ENCODE measurements at places on chromosomes 2 and 18.

GRCh38 chr2:158061763-158062162 is 39.9 kb upstream of the UPP2 start:
- no peak for DNase-seq

DNA sequence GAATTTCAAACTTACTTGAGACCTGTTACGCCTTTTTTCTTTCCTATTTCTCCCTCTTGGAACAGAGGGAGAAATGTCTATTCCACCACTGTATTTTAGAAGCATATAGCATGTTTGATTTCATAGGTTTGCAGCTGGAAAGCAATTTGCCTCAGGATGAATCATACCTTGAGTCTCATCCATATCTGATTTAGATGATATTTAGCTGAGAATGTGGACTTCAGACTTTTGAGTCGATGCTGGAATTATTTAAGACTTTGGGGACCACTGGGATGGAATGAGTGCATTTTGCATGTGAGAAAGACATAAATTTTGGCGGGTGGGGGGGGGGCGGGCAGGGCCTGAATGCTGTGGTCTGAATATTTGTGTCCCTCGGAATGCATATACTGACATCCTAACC is 282.7 kb upstream of the STON1 start:
- DNase-seq: no peak

- DNase-seq: no peak
Observed at GRCh38 chr2:153986488-153987229, 114.9 kb downstream of the GALNT13 start.

- DNase-seq: no peak
Observed at GRCh38 chr2:43139996-43140621, 86.3 kb downstream of the ZFP36L2 start.

- no peak for DNase-seq
Observed at GRCh38 chr2:196481324-196481697, 158.2 kb upstream of the CCDC150 start.

GRCh38 chr18:42480441-42480840 is 525.4 kb downstream of the PIK3C3 start:
- no peak for DNase-seq

- DNase-seq: no peak
Observed at GRCh38 chr18:56812674-56813073, 161.5 kb downstream of the WDR7 start.

- DNase-seq: no peak
Observed at GRCh38 chr2:143801561-143801960, 672.3 kb downstream of the ARHGAP15 start.

- no peak for DNase-seq
Observed at GRCh38 chr2:208142925-208143799, 2.8 kb downstream of the CRYGB start.

All from CD4-positive, alpha-beta T cell treated with Interleukin-15 for 1 hour (primary cell).